Heart right ventricle (tissue), 16 donors: ENCODE measurements at places on chromosomes 5 and 9.

- DNase-seq, result no peak
Measured at GRCh38 chr5:122138356-122138755, 9.0 kb downstream of the ZNF474 start.

GRCh38 chr9:33446946-33447798, at the start of gene AQP3:
Gene AQP3, minus strand, starts transcription at chr9:33447593. Its CDS starts 63 bp downstream, at chr9:33447530.
- DNase-seq, result peak; percentile 61

DNA sequence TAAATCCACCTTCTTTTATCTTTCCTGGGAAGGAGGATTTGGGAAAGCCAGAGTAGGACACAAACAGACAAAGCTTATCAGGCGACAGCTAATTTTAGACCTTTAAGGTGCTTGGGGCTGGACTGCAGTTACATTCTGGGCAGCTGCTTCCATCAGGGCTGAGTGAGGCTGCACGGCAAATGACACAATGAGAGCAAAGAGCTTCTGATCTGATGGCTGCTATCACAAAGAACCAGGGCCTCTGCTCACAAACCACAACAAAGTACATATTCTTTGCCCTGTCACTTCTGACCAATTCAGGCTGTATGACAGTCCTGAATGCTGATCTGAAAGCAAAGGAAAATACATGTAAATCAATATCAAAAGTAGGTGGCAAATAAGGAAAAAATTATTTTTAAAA, 93.1 kb downstream of the MRPS27 start:
- DNase-seq, result peak; percentile 17

GRCh38 chr9:5843794-5844471, 11.0 kb upstream of the ERMP1 start:
- no peak for DNase-seq

DNA sequence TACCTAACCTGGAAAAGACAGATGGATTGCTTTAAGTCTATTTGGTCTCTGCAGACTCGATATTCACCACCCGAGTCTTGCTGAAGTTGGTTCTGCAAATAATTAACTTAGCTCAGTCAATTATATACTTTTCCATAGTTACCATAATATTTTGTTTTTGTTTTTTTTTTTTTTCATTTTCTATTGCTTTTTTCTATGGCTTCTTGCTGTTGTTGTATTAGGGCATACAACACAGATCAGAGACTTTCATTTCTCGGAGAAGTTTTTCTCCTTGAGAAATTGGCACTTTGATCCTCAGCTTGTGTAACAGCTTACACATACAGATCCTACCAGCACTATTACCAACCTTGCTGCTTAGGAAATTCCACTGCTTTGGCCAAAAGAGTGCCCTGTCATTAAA, 88.0 kb downstream of the GPR21 start:
- DNase-seq, result no peak

DNA sequence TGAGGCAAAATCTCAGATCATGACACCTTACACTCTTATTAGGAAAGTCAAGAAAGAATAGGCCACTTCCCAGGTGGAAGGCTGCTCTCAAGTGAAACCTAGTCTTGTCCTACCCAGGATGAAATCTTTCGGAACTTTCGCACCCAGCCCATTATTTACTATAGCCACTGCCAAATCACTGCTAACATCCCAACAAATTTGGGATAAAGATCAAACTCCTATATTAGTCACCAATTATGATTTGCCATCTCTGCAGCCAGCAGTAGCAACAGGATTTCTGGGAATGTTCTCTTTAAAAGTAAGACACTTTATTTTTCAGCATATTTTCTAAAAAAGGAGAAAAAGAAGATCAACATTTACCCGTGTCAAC, 224.6 kb downstream of the GAS1 start:
- DNase-seq, result no peak

DNA sequence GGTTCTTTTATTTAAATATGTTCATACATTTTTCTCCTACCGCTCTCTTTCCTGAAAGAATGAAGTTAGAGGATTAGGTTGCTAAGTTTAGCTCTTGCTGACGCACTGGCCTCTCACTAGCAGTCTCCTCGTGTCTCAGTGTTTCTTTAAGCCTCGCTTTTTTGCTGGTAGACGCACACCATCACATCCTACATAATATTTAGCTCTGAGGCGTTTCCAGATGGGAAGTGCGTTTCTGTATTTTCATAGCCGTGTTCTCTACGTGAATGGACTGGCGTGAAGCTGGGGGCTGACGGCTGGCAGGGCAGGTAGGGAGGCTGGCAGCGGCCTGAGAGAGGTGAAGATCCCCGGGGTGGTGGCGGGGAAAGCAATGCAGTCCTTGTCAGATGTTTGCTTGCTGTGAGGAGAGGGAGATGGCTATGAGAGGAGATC, 79.2 kb upstream of the SPRY4 start:
- no peak for DNase-seq

- DNase-seq, result no peak
Measured at GRCh38 chr9:126117631-126118030, 209.0 kb upstream of the MVB12B start.

- DNase-seq, result peak; percentile 23
Measured at GRCh38 chr5:6714226-6715041, 1.2 kb downstream of the TENT4A start.

DNA sequence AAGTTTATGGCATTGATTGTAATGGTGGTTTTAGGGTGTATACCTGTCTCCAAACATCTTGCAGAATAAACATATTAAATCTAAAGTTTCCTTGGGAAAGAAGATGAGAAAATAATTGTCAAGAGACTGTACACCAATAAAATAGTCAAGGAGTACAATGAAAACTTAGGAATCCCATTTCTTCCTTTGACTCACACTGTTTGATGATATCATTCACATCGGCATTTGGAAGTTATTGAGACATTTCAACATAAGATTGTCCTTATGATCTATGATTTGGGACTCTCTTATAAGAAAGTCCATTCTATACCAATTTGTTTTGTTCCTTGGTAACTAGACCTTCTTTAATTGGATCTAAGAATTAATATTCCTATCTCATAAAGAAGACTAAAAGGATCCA, 482.7 kb downstream of the RAB3C start:
- no peak for DNase-seq

DNA sequence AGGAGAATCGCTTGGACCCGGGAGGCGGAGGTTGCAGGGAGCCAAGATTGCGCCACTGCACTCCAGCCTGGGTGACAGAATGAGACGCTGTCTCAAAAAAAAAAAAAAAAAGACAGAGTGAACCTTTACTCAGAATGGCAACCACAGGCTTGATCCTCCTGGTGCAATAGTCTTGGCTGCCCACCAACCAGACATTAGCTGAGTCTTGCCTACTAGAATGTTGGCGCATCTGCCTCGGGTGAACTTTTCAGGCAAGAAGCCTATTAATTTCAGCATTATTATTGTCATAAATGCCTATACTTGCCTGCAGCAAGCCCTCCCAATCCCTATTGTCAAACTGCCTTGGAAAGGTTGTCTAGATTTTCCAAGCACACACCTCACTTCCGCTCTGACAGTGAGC, 4.2 kb downstream of the SERINC5 start:
- no peak for DNase-seq

DNA sequence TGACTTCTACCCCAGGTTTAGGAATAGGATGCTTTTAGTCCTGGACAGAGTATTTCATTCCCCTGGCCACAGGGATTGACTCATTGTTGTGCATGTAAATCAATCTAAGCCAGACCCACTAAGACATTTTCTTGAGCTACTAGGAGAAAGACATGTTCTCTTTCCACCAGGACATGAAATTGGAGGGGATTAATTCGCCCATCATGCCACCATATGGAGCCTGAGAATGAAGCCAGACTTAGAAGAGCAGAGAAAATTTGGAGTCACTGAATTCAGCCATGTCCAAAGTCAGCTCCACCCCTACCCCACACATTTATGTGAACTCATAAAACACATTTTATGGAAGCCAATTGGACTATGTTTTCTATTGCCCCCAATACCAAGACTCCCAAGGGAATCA, 322.5 kb downstream of the NFIB start:
- no peak for DNase-seq

- DNase-seq, result no peak
Measured at GRCh38 chr5:96053063-96053735, 91.5 kb upstream of the ELL2 start.

- DNase-seq, result no peak
Measured at GRCh38 chr5:6698696-6699095, 14.5 kb upstream of the TENT4A start.

- no peak for DNase-seq
Measured at GRCh38 chr9:124286292-124286931, 28.7 kb downstream of the NEK6 start.

DNA sequence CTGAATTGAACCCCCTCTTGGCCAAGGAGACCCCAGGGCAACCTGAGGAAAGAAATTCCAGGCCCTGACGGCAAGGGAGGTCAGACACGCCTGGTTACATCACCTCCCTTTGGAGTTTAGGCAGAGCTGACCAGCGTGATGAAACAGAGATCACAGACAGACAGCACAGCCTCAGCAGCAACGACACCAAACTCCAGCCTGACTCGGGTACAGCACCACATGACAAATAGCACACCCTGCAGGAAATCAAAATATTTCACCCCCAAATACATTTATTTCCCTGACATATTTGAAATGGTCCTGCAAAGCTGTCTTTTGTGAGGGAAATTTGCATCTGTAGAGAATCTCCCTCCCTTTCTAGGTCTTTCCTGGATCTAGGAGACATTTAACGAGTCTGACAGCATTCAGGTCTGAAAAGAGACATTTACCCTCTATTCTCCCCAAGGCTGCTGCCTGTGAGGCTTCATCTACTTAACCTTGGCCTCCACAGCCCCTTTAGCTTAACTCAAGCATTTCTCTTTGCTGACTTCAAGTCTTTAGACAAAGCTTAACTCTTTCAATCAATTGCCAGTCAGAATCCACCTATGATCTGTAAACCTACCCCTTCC, 2.6 kb downstream of the QSOX2 start:
- DNase-seq, result no peak

DNA sequence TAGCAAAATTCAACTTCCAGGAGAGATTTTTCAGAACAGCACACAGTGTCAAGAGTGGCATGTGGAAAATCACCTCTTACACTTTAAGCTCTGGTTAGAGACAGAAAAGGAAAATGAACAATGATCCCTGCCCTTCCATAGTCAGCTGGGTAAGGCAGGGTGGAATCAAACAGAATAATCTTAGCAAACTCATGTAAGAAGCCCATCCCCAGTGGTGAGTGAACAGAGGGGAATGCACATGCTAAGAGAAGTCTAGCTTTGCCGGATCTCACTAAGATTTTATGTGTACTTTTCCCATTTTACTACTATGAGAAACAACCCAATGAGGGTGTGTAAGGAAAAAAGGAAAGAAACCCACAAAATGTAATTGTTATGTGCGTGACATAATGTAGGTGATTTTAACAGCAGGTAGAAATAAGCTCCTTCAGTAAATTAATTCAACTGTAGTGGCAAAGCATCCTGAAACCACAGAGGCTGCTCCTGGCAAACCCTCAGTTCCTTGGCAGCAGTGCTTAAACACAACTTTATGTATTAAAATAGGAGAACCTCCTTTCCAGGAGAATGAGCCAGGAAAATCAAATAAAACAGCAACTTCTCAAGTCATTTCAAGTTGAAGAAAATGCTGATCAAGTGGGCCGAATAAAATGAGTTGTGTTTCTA, 366.0 kb upstream of the TRPC7 start:
- no peak for DNase-seq

DNA sequence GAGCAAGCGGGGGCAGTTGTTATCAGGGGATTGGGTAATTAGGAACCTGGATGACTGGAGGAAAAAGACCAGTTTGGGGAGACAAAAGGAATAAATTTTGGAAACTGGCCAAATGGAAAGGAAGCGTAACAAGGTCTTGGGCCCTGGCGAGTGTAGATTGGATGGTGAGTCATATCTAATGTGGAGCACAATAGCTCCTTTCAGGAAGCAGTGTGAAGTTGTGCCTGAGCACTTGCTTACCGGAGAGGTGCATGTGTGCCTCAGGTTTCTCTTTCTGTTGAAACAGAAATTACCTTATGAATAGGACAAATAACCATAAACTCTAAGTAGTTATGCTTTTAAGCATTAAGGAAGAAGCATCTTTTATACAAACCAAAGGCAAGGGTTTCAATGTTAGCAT, 176.4 kb downstream of the KIF4B start:
- no peak for DNase-seq

GRCh38 chr9:89185980-89186379, 7.4 kb upstream of the SHC3 start:
- DNase-seq, result no peak

DNA sequence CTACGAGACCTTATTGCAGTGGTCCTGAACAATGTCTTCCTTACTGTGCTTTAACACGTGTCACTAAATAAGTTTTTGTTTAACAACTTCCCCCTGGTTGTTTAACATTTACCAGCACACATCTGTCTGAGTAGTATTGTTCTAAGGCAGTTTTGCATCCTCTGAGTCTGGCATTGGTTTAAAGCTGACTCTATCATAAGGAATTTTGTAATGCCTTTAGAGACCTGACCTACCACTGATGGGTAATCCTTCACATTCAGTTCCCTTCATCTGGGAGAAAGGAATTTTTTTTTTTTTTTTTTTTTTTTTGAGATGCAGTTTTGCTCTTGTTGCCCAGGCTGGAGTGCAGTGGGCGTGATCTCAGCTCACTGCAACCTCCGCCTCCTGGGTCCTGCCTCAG, 20.0 kb upstream of the PCAT7 start:
- no peak for DNase-seq

DNA sequence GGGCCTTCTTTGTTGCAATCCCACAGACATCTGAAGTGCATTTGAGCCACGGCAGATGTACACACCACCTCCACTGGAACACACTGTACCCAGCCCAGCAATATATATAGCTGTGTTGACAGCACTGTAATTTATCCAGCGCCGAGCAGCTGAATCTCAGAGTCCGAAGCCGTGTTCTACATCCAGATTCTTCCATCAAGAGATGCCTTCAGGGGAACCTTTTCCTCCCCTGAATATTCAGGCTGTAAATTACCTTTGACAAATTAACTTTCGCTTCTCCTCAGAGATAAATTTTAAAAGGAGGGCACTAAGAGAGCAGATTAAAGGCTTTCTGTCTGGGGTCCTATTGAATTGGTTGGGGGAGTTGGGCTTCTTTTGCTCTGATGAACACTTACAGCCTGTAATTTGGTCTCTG, 76.4 kb downstream of the ROR2 start:
- DNase-seq, result no peak
